ENCODE measurements at places on chromosomes 2 and 18.

GRCh38 chr2:129758784-129759471 lies 220.5 kb upstream of the RAB6C start:
- no peak for DNase-seq

DNA sequence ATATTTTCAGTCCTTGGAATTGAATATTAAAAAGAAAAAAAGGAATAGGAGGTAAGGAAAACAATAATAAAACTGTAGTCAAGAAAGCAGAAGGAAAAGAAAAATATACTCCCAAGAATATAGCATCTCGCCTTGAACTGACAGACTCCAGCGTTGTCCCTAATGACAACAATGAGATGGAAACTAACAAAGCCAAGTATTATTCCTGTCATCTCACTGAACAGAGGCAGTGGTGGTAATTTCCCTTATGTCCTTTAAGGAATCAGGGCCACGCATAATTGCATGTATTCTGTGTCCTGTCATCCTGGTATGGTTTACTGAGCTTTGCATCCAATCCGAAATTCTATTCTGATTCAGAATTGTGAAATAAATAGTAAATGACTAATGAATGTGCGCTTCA lies 158.9 kb downstream of the LRRTM4 start:
- no peak for DNase-seq

- no peak for DNase-seq
Observed at GRCh38 chr2:7867867-7868266, 814.0 kb upstream of the ID2 start.

DNA sequence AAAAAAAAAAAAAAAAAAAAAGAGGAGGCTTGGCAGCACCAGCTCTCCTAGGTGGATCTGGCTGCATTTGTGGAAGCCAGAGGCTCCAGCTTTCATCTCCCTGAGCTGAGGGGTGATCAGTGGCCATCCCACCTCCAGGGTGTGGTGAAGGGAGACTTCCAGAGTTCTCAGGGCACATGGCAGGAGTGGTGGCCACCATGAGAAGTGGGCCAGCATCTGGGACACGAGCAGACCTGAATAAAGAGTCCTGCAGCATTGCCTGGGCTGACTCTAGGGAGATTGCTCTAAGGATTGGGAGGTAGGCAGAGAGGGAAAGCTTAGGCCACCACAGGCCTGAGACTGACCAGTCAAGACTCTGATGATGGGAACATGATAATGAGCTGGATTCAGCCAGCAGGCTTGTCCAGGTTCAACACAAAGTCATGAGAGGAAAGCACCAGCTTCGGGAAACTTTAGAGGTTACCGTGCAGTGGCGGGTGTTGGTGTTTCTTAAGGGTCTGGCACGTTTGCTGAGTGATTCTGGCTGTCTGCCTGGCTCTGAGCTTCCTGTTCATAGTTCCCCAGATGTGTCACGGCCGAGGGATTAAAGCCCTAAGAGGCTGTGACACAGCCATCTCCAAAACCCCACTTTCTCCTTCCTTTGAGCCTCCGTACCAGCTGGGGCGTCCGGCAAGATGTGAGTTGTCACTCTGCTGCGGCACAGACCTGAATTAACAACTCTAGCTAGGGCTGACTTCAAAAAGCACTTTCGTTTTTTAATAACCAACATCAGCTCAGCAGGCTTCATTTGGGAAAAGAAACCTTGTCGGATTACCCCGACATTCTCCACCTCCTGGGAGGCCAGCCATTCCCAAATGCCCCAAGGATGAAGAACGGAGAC lies 38.3 kb upstream of the IL1R1 start:
- DNase-seq, result no peak

DNA sequence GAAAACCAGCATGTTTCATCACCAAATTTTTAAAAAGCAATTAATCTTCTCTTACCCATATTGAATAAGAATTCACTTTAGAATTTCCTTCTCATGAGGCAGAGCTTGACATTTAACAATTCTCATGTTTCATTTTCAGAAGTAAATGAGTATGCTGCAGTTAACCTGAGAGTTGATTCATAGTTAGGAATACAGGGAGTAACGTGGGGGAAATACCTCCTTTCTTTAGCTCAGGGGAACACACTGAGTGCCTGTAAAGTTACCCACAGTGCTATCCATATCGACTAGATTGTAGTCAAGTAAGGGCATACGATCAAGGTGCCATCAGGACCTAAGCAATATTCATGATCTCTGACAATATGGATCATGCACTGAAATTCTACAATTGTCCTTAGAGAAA lies 38.9 kb upstream of the ATIC start:
- DNase-seq, result no peak

- no peak for DNase-seq
Observed at GRCh38 chr18:50749945-50750344, 69.9 kb downstream of the MRO start.
